Activated CD4-positive, alpha-beta T cell treated with anti-CD3 and anti-CD28 coated beads, Interleukin-2, amount 50 U/mL, for 4 hours (primary cell): ENCODE measurements at places on chromosomes 3 and 15.

GRCh38 chr15:89805241-89806209 is 9.1 kb downstream of the ANPEP start:
- DNase-seq, result no peak

DNA sequence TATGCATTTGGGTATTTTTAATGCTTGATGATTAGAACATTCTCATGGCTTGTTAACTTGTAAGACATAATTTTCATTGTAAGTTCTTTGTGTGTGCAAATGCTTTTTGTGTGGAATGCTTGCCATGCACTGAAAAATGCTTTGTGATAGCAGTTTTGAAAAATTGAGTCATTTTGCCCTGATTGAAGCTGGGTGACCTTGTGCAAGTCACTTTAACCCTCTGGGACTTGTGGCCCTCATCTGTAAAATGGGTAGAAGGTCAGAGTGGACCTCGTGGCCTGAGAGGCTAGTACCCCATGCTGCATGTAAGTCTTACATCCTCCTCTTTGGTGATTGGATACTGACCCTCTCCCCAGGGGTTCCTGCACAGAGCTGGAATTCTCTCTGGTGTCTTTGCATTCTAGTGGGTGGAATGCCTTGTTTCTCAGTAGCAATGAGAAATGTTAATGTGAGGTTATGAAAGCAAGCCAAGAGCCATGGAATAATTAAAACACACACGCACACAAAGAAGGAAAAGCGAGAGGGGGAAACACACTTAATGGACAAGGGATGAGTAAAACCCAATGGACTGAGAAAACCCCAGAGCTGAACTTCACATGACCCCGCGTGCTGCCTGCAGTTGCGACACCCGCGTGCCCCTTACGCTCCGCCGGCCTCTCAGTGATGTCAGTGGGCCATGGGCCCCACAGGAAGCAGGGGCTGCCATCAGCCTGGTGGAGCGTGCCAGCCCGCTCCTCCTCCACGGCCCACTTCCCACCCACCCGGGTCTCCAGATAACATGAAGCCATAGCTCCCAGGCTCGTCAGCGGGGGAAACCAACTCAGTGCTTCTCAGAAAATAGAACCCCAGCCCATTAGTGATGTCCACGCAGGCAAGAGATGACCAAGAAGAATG is 44.0 kb downstream of the SMAD3 start:
- DNase-seq, result no peak

GRCh38 chr3:55750525-55750924 is 263.4 kb upstream of the WNT5A start:
- DNase-seq, result no peak

DNA sequence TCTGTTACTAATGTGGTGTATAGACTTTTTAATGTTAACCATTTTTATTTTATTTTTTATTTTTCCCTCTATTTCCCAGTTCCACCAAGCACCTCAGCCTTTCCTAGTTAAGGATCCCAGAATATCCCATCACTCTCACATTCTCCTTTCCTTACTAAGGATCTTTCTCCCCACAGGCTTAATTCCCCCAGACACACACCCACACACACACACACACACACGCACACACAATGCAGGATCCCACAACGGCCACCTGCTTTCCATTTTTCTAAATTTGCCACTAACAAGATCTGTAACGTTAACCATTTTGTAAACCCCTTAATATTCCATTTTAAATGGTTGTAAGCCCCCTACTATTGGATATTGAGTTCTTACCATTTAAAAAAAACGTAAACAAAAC is 404.1 kb downstream of the ZIC1 start:
- no peak for DNase-seq

DNA sequence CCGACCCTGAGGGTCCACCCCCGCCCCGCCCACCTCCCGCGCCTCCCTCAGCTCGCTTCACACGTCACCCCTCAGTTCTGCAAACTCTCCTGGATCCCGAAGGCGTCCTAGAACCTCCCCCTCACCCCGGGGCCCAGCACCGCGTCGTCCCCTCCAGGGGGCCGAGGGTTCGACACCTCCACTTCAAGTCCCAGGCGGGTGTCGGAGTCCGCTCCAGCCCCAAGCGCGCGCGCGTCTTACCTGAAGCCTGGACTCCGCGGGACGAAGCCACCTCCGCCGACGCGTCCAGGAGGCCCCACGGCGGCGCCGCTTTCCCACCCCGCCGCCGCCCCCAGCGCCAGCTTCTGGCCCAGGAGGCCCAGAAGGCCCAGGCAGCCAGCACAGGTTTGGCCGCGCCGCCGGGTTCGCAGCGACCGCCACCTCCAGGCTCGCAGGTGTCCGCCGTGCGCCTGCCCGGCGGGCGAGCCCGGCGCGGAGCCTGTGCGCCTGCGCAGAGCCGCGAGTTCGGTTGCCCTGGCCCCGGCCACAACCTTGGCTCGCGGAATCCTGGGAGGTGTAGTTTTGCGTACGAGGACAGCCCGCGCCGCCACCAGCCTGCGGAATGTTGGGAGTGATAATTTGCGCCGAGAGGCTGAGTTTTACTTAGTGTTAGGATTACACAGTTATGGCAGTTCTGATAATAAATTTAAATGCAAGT is at the start of gene POMGNT2:
Gene POMGNT2 (minus strand): TSS at position 484 of the 697 bp plus-strand sequence. CDS start 24,648 bp downstream, outside the sequence.
- peak; percentile 83 for DNase-seq

DNA sequence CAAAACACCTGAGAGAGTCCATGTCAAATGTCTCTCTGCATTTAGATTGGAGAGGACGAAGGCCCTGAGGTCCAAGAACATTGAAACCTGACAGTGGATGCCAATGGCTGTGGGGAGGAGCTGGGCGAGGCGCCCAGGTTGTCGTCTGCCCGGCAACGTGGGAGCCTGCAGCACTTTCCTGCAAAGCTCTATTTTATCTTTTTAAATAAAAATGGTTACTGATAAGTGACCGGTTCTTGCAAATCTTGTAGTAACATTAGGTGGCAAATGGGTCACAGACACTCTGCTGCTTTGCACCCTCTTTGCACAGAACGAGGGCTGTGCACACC is 19.5 kb upstream of the FANCD2 start:
- DNase-seq, result no peak

- DNase-seq, result no peak
These were observed 10.3 kb downstream of the TM2D3 start for GRCh38 chr15:101641894-101642293.

DNA sequence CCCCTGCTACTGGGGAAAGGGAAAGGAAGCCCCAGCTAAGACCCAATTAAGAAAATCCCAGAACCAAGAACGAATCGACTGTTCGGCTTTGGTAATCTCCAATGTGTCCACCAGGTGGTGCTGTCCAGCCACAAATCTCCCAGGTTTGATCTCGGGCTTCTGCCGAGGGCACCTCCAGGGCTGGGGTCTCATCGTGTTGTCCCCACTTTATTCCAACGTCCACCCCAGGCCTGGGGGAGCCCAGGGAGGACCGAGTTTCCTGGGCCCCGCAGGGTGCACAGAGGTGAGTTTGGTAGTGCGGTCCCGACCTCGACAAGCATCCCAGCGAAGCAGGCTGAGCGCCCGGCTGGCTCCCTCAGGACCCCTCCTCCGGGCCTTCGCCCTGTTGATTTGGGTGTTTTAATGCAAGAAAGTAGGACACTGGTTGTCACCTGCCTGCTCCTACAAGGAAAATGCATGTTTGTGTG is 185.1 kb downstream of the GOLGA6L6 start:
- DNase-seq, result peak; percentile 77

- DNase-seq, result no peak
These were observed 300.3 kb upstream of the CBLB start for GRCh38 chr3:106168962-106169750.

DNA sequence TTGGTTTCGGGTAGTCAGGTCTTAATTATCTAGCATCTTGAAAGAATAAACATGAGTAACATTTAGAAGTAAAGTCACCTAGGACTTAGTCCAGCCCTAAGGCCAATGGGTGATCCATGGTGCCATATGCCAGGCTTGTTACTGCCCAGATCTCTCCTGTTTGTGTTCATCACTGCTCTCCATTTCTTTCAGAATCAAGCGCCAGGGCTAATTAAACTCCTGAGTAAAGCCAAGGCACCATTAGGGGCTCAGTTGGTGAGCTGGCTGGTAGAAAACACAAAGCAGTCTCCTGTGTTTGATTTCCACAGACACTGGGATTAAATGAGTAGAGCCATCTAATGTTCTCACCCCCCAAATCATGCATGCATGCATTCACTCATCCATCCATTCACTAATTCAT is 11.3 kb downstream of the CYP19A1 start:
- DNase-seq, result no peak

GRCh38 chr15:68617001-68617400 is 38.2 kb downstream of the CORO2B start:
- no peak for DNase-seq

DNA sequence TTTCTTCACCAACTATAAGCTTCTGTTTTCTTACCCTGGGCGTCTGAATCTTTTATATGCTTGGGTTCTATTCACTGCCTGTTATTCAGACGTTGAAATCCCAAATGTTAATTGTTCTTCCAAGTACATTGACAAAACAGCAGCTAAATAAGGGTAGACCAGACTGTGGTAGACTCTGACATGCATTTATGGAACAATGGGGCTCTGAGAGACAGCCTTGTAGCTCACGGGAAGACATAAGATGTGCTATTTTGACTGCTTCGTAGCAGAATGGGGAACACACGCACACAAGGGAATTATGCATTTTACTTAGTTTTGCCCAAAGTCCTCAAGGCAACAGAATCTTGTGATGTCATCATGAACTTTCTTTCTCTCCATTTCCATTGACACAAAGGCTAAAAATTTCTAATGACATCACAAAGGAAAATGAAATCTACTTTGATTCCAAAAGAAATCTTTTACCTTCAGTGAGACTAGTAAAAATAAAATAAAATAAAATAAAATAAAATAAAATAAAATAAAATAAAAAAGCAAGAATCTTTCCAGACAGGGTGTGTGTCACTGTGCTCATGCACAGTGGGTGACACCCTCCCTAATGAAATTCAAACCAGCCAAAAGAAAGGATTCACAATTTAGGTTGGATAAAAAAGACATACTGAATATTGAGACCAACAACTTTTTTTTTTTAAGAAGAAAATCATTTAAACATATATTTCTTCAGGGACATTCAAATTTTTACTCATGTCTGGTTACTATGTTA is 346.6 kb downstream of the ZBTB20 start:
- no peak for DNase-seq

GRCh38 chr3:107117922-107118536 is 259.2 kb upstream of the CCDC54 start:
- DNase-seq, result no peak

DNA sequence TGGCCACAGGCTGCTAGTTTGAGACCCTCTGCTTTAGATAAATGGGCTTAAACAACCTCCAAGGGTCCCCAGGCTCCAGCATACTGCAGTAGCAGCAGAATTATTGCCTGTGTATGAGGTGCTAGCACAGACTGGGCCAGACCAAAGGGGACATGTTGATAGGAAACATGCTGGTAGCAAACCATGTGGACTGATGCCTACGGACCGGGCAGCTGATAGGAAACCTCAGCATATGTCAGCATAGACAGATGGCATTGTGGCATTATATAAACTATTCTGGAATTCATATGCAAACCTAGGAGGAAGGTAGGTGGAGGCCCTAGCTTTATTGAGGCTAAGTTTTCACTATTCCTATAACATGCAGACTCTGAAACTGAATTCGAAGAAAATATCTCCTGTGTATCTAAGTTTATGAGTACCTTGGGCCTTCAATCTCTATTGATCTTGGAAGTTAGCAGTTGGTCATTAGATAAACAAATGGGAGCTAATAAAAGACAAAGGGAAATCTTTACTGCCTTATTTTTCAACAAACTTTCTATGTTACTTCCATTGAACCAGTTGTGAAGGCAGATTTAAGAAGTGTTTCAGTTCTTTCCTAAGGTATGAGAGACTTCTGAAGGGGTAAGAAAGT is 1.7 kb upstream of the HGD start:
- no peak for DNase-seq

GRCh38 chr3:152960684-152961083 is 125.8 kb downstream of the P2RY1 start:
- no peak for DNase-seq

DNA sequence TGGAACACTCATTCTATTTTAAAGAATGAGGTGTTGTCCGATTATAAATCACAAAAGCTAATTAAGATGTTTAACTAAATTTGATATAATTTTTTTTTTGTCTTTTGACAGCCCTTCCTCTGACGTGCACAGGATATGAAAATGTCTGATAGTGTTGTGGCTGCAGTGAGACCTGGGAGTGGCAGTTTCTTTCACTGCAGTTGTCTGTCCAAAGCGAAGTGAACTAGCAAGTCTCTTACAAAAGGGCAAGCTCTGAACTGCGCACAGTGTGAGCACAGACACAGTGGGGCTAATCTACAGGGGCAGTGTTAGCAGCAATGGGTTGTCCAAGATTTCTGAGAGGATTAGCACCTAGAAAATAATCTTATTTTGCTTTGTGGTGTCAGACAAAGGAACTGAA is 29.1 kb upstream of the MYRIP start:
- DNase-seq, result no peak

GRCh38 chr15:30023798-30024295 is 58.9 kb upstream of the GOLGA8J start:
- DNase-seq, result no peak

DNA sequence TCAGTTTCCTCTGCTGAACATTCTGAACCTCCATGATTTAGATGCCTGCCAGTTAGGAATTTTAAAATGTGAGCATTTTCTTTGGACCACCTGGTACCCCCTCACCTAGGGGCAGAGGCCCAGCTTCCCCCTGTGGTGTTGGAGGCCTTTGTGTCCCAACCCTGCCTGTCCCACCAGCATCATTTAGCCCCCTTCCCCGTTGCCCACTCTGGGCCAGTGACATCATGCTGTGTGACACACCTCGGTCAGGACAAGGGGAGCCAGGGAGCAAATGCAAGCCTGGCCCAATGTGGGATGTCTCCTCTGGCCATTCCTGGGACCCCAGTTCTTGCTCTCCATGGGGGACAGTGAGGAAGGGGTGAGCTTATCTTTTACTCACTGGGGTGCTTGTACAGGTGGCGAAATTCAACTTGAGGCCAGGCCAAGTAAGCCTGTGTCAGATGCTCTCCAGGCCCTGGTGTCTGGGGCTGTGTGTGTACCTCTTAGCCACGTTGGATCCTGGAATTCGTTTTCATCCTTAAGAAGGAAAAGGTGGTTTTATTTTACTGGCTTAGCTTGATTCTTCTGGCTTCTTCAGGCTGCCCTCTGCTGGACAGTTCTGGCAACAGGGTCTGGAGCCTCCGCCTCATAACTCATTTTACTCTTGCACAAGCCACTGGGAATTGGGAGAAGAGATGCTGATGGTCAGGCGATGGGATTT is 49.7 kb upstream of the MYZAP start:
- no peak for DNase-seq

DNA sequence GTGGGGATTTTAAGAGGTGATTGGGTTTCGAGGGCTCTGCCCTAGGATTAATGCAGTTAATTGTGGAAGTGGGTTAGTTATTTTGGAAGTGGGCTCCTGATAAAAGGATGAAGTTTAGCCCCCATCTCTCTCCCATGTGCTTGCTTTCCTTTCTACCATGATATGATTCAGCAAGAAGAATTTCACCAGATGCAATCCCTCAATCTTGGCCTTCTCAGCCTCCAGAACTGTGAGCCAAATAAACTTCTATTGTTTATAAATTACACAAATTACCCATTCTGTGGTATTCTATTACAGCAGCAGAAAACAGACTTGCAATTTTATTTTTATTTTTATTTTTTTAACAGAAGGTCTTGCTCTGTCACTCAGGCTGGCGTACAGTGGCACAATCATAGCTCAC is 27.3 kb upstream of the UBE2E1 start:
- no peak for DNase-seq
